ENCODE measurements at places on chromosomes 1 and 21. TPM values are rescaled to one million over a fixed set of nuclear protein-coding genes. Genes with fewer than 3 reads are reported as not detected.

DNA sequence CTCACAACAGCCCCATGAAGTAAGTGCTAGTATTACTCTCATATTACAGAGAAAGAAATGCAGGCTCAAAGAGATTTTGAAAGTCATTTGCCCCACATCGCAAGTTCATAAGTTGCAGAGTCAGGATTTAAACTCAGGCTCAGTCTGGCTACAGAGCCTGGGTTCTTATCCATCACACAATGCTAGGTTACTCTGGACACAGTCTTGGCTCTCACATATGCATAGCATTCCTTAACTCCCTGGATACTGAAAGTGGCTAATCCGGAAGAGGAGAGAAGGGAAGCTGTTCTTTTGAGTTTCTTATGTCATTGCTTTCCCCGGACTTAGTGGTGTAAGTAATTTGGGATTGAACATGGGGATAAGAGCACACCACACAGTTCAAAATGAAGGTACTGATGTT, 357.4 kb upstream of the PLXNA2 start:
- DNase-seq, result no peak

The TTLL10 gene
- total RNA-seq, result not detected

DNA sequence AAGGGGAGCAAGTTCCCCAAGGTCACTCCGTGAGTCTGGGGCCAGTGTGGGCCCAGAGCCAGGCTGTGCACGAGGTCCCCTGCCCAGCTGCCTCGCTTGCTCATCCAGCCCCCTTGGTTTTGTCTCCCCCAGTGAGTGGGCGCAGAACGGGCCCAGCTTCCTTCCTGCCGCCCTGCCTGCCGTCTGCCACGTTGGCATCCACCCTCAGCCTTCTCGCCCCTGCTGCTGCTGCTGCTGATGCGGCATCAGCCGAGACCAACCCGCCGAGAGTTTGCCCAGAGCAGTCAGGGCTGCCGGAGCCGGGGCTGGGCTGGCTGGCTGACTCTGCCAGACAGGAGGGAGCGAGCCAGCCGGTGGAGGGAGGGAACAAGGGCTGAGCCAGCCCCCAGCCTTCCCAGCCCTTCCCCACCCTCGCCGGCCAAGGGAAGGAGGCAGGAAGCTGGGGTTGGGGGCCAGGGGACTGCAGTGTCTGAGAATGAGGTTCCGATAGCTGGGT, 31.4 kb upstream of the WASF2 start:
- no peak for DNase-seq

The C1orf185 gene
- not detected for total RNA-seq

The C1orf53 gene
- not detected for total RNA-seq

The PRPF38B gene
- 24.7 TPM for total RNA-seq

- DNase-seq, result no peak
Observed at GRCh38 chr1:173341307-173341706, 134.2 kb upstream of the TNFSF4 start.

DNA sequence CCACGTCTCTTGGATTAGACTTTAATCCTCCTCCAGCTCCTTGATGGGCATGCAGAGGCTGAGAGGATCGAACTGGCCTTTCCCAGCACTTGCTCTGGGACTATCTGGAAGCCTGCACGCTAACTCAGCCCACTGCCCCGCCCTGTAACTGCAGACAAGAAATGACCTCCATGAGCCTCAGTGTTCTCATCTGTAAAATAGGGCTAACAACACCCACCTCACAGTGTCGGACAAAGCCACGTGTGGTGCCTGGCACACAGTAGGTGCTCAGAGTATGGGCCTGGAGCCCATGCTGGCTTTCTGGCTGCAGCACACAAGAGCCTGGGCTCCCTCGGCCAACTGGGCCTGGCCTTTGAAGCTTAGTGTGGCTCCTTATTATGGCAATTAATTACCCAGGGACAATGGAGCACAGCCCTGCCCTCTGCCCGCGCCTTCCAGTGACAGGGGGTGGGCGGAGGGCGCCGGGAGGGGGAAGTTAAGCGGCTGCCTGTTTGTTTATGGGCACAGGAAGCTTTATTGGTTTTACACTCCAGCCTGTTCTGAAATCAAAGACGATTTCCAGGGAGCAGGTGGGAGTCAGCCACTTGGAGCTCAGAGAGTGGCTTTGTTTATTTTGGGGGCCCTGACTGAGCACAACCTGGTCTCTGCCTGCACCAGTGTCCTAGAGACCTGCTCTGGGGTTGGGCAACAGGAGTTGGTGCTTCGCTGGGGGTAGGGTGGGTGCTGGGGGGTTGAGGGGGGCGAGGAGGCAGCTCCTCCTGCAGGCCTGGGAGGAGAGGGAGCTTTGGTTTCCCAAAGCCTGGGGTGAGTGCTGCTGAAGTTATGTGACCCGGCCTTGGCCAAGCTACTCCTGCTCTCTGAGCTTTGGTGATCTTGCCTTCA, 31.0 kb downstream of the PAX7 start:
- no peak for DNase-seq

The GNG12 gene
- total RNA-seq, result 45.6 TPM

The SLC30A10 gene
- not detected for total RNA-seq

The CAMTA1 gene
- 177 TPM for total RNA-seq

DNA sequence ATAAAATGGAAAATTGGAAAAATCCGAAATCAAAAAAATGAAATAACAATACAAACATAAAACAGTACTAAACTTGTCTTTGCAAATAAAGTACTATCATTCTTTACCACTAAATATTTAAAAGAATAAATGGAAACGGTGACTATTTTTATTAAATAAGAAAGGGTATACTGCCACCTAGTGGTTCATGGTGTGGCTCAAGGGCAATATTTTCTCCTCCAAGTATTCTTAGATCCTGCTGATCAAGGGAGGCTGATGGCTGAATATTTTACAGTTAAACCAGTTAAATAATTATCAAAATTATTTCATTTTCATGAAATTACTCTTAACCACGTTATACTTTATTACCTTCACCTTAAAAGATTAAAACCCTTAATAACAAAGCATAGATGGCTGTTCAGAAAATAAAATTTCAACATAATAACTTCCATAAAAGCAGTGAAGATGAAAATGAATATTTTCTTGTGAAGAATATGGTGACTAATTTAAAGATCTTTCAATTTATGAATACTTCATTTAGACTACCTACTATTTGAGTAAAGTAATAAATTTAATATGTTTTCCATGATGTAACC, 1793.9 kb downstream of the NCAM2 start:
- no peak for DNase-seq

GRCh38 chr1:161737625-161738024, 12.0 kb upstream of the DUSP12 start:
- no peak for DNase-seq

DNA sequence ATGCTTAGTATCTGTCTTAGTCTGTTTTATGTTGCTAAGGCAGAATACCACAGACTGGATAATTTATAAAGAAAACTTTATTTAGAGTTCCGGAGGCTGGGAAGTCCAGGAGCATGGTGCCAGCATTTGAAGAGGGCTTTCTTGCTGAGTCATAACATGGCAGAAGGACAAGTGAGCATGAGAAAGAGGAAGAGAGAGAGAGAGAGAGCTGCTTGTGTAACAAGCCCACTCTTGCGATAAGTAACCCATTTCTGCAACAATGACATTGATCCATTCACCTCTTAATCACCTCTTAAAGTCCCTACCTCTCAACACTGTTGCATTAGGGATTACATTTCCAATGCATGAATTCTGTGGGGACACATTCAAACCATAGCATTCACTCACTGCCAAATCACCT, 11.7 kb upstream of the MYOCOS start:
- no peak for DNase-seq

The FASLG gene
- not detected for total RNA-seq
